ENCODE measurements at places on chromosomes 7 and 10. TPM values are rescaled to one million over a fixed set of nuclear protein-coding genes. Genes with fewer than 3 reads are reported as not detected.

FKBP6 gene
- not detected for total RNA-seq

SH2B2 gene
- 7.0 TPM for total RNA-seq

AMZ1 gene
- total RNA-seq = under 0.01 TPM

VPS41 gene
- 23.7 TPM for total RNA-seq

IFIT1B gene
- total RNA-seq = under 0.01 TPM

IFIT3 gene
- 18.0 TPM for total RNA-seq

TMEM236 gene
- total RNA-seq = not detected

WNT8B gene
- total RNA-seq = not detected

AKR1C4 gene
- not detected for total RNA-seq

MPP7 gene
- 1.3 TPM for total RNA-seq

PILRA gene
- 4.4 TPM for total RNA-seq

TUBB8 gene
- total RNA-seq = not detected

LIPM gene
- not detected for total RNA-seq

SFTPD gene
- not detected for total RNA-seq

TMEM140 gene
- 0.64 TPM for total RNA-seq

IGF2BP3 gene
- 44.3 TPM for total RNA-seq

SSMEM1 gene
- total RNA-seq = not detected

ST8SIA6 gene
- total RNA-seq = 0.88 TPM

RBM20 gene
- 1.2 TPM for total RNA-seq

PRSS37 gene
- total RNA-seq = not detected

OR9A2 gene
- not detected for total RNA-seq

ITIH5 gene
- total RNA-seq = 0.91 TPM

KIF5B gene
- 76.2 TPM for total RNA-seq

HOXA6 gene
- total RNA-seq = 15.0 TPM

SLC39A12 gene
- total RNA-seq = not detected

PITX3 gene
- total RNA-seq = 1.3 TPM

FAM25A gene
- total RNA-seq = not detected

IDI2 gene
- total RNA-seq = not detected

MRLN gene
- total RNA-seq = not detected

STEAP4 gene
- total RNA-seq = 0.08 TPM

GPR141 gene
- 0.26 TPM for total RNA-seq

PGAM2 gene
- not detected for total RNA-seq

ALOX5 gene
- total RNA-seq = 0.08 TPM

CNTNAP2 gene
- total RNA-seq = 0.65 TPM

RET gene
- 0.08 TPM for total RNA-seq

EPHA1 gene
- total RNA-seq = 0.91 TPM

IL15RA gene
- total RNA-seq = 18.6 TPM

GNG11 gene
- total RNA-seq = 76.7 TPM

STEAP2 gene
- total RNA-seq = 19.6 TPM

HMX2 gene
- total RNA-seq = not detected

TMEM273 gene
- total RNA-seq = not detected

ARHGAP19 gene
- 9.8 TPM for total RNA-seq

VTI1A gene
- 24.4 TPM for total RNA-seq

HMX3 gene
- total RNA-seq = not detected

SOSTDC1 gene
- 1.1 TPM for total RNA-seq

CNNM1 gene
- total RNA-seq = 0.13 TPM

ELMO1 gene
- 2.3 TPM for total RNA-seq

TSPAN12 gene
- 27.5 TPM for total RNA-seq

NKX6-2 gene
- not detected for total RNA-seq

PIP gene
- total RNA-seq = not detected

FAM20C gene
- total RNA-seq = 130 TPM

ZFYVE27 gene
- 15.3 TPM for total RNA-seq

EMX2 gene
- not detected for total RNA-seq

TFR2 gene
- total RNA-seq = 0.64 TPM

PLPP4 gene
- not detected for total RNA-seq

Measured in epithelial cell of alveolus of lung (primary cell).